ENCODE measurements at places on chromosomes 16 and 17.
A peak's percentile ranks its signal among the peaks of the same experiment; 100 is the strongest.

DNA sequence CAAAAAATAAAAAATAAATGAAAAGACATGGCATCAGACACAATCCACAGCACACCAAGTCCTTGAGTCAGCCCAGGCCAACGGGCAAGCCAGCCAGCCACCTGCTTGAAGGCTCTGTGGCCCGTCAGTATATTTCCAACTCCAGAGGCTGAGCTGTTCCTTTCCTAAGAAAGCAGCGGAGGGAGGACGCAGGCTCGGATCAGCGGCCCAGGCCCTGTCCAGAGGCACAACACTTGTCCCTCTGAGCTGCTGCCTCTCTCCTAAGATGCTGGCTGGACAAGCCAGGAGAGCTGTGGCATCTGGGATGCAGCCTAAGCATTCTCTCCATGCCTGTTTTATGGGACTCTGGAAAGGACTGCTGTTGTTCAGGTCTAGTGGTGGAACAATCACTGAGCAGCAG is 14.8 kb upstream of the NLRC3 start:
- no peak for DNase-seq

GRCh38 chr17:41975099-41976083 is 8.8 kb downstream of the CNP start:
- DNase-seq, result no peak

GRCh38 chr16:12329246-12329995 is 352.9 kb downstream of the SNX29 start:
- DNase-seq, result no peak

DNA sequence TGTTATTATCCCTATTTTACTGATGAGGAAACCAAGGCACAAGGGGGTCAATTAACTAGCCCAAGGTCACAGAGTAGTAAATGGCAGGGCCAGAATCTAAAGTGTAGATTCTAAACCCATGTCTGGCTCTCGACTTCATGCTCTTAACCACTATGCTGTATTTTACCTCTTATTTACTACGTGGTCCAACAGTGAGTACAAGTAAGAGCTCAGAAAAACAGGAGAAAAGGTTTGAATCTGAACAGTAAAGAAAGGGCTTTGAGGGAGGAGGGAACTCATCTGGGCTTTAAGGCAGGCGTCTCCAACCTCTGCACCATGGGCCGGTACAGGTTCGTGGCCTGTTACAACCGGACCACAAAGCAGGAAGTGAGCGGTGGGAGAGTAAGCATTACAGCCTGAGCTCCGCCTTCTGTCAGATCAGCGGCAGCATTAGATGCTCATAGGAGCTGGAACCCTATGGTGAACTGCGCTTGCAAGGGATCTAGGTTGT is 62.9 kb downstream of the SMURF2 start:
- no peak for DNase-seq

DNA sequence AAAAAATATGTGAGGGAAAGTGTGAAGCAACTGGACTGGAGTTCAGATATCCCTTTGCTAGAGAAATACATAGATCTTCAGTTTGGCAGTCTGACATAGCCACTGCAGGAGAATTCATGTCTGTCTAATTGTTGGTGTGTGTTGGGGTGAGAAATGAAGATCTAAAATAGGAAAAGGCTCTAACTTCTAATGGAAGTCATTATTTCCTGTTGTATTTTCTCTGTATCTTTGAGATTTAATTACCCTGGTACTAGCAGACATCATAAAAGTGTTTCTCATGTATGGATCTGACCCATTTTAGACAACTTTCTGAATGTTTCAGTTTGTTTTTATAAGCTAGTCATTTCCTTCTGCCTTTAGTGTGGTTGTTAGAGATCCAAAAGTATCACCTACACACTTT is 128.3 kb downstream of the NLK start:
- DNase-seq, result no peak

DNA sequence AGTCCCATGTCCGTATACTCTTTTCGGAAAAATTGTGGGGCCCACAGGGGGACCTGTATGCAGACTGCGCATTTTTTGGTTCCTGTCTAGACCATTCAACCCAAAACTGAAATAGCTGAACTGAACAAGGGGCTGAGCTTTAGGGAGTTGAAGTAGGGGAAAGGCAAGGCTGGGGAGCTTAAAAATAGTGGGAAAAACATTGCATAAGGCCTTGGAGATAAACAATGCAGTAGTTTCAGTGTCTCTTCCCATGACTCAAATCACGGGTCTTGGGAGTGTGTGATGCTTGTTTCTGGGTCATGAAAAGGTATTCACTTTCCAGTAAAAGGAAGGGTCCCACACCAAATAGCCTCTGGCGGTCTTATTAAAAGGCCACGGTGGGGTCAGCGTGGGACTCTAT is 402.8 kb upstream of the SALL1 start:
- DNase-seq, result no peak

DNA sequence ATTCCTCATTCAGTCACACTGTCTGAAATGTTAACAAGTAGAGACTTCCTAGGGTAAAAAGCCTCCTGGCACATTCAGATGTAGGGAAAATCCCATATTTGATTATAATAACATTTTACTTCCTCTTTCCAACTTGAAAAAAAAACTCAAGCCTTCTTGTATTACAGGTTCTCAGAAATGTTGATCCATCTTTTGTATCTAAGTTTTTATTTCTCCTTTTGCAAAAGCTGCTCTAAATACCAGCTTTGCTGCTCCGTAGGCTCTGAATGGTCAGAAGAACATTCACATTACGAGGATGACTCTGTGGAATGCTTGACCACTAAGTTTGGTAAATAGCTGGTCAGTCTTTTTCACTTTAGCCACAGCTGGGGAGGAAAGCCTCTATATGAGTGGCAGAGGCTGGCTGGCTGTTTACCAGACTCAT is 13.2 kb upstream of the HEATR6 start:
- no peak for DNase-seq

GRCh38 chr16:87271256-87271655 is 45.9 kb downstream of the C16orf95 start:
- DNase-seq, result no peak

DNA sequence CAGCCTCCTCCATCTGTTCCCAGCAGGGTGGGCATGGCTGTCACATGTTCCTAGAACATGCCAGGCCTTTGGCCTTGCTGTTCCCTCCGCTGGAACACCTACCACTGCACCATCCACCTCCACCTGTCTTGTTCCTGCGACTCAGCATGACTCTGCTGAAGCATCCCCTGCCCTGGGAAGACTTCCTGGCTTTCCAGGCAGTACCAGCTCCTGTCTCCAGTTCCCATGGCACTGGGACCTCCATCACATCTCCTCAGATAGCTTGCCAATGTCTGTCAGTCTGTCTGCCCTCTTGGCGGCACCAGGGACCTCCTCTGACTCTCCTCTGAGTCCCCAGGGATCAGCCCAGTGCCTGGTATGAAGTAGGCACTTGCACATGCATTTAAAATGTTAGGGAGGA is 15.7 kb downstream of the PDP2 start:
- DNase-seq, result no peak

DNA sequence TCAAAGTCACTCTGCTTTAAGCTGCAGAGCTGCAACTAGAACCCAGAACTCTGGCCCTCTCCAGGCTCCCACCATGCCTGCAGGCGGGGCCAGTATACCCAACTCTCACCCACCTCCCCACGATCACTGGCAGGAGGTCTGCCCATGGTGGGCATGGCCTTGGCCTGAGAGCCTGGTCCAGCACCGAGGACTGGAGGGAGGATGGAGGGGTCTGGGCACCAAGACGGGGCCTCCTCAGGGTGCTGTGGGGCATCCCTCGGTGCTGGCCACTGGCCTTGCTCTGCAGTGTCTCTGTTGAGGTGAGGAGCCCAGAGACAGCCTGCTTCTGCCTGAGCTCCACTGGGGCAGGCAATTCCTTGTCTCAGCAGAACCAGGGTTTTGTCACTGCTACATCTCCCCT is 1.5 kb upstream of the KRT16 start:
- DNase-seq, result no peak

DNA sequence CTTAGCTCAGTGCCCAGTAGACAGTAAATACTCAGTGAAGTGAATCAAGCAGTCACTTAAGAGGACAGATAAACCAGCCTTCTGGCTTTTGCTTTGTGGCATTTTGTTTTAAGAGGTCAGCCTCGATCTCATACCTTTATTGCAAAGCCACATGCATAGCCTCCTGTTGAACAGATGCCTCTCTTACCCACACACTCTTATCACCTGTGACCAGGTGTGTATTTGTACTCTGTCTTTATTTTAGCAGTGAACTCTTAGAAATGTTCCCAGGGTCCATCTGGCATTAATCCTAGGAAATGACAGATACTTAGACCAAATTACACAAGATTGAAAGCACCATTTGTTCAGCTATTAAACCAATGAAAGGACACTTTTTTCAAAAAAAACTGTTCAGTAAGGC is 1426.5 kb downstream of the CDH11 start:
- DNase-seq, result no peak

DNA sequence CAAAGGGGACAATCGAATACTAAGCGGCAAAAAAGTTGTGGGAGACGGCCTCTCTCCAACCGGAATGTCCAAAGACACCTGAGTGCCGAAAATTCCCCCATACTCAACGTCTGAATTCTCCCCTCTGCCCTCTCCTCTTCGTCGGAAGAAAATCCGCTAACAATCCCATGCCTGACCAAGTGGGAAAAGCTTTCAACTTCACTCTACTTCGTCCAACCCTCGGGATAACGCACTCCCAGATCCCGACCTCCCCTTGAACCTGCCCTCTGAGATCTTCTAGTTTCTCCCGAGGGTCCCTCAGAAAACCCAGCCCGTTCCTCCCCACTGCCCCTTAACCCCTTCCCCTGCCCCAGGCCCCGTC is 961 bp downstream of the AMFR start:
- no peak for DNase-seq

DNA sequence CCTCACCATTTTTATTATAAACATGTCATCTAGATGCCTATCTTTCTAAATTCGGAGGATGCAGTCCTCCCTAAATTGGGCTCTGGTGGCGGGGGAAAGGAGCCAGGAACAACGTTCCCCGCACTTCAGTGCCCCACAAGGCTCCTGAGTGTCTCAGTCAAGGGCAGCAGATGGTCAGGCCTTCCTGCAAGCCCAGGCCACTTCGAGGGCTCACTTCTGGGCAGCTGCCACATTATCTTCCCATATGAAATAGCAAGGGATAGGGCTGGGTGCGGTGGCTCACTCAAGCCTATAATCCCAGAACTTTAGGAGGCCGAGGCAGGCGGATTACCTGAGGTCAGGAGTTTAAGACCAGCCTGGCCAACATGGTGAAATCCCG is 32.3 kb downstream of the FBXO31 start:
- DNase-seq, result no peak

- DNase-seq, result no peak
Measured at GRCh38 chr17:55668312-55668920, 54.2 kb downstream of the TMEM100 start.

DNA sequence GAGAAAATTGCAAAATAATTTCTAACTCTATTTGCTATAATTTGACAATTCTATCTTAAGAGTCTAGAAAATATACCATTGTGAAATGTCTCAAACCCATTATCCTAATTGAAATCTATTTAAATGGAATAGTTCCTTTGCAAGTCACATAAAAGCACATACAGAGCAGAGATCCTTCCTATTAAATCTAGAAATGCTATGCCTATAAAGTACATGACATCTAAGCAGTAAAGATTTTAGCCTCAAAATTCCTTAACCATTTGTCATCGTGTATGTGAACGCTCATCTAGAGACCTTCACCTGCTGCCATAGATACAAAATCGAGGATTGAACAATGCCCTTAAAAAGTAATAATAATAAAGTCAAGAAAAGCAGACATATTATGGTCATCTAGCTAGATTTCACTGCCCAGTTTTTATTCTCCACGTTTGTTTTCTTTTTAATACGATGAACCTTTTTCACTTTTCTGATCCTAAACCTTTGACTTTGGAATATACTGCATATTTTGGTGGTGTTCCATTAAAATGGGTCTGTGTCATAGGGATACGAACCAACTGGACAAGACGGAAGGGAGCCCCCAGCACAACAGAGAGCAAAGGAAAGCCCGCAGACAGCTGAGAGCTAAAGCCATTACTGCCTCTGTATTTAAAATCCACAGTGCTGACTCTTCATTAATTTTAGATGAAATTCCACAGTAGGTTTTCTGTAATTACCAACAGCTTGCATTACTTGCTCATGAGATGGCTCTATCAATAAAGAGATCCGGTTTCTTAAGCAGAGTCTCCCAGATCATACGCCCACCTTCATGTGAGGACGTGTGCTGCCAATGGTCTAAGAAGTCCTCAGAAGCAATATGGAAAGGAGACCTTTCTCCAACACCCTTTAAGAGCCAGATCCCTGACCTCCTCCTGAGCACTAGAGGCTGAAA is 17.6 kb downstream of the TEX2 start:
- no peak for DNase-seq

GRCh38 chr16:72853575-72854266 is 194.2 kb downstream of the ZFHX3 start:
- DNase-seq, result no peak

GRCh38 chr16:69064764-69065313 is 40.6 kb upstream of the HAS3 start:
- DNase-seq, result no peak

DNA sequence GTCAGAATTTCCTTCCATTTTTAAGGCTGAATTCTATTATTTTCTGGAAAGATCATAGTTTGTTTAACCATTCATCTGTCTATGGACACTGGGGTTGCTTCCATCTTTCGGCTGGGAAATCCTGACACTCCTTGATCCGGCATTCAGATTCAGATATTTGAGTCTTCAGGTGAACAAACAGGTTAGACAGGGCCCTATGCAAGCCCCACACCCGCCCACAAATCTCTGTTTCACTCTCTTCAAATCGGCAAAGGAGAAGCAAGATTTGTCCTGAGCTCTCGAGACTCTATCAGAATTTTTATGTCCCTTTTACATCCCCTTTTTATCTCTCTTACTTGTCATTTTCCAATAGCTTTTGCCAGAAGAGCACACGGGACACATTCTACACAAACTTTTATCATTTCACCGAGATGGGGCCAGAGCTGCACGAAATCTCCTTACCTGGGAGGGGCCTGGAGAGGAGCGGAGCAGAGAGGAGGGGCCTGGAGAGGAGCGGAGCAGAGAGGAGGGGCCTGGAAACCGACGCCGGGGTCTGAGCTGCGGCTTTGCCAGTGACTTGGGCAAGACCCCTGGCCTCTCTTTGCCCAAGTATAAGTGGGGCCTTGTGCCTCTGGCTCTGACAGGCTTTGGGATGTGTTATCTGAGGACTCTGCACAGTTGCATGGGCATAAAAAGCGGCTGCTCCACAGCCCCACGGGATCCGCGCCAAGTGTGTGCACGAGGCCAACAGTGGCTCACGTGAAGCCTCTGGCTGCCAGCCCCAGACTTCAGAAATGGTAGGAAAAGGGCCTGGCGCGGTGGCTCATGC is 54.3 kb upstream of the RBFOX3 start:
- no peak for DNase-seq

- no peak for DNase-seq
Measured at GRCh38 chr16:53643474-53643873, 60.2 kb downstream of the RPGRIP1L start.

DNA sequence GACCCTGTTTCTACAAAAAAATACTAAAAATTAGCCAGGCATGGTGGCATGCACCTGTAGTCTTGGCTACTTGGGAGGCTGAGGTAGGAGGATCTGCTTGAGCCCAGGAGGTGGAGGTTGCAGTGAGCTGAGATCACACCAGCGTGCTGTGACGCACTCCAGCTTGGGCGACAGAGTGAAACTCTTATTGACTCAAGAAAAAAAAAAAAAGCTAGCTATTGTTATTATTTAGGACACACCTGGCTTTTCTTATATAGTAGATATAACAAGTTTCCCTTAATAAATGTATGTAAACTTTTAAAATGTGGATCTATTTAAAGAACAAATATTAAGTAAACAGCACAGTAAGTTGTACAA is 1.8 kb downstream of the RABEP2 start:
- DNase-seq, result no peak

- no peak for DNase-seq
Measured at GRCh38 chr16:65749506-65749905, 617.0 kb upstream of the CDH5 start.

GRCh38 chr17:49439673-49440571 is 25.2 kb upstream of the PHB1 start:
- peak; percentile 38 for DNase-seq

Measured in D341Med (cell line).